Endothelial cell (in vitro differentiated cells): ENCODE measurements at places on chromosomes 3 and 15. TPM values are rescaled to one million over a fixed set of nuclear protein-coding genes. Genes with fewer than 3 reads are reported as not detected.

DNA sequence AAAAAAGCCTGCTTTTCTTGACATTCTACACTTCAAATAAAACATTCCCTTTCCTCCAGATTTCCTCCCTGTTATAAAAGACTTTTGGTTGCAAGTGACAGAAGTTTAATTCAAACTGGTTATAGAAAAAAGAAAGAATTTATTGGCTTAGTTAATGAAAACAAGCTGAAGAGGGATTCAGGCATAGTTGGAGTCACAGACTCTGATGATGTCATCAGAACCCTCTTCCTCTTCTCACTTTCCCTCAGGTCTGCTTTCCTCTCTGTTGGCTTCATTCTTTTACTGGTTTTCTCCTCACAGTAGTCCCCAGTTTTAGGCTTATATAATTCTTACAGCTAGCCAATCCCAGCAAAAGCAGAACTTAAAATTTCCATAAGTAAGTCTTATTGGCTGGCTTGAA lies 32.0 kb upstream of the MBNL1 start:
- DNase-seq, result no peak

- peak; percentile 68 for DNase-seq
Observed at GRCh38 chr3:39383045-39383880, at the start of gene SLC25A38. SLC25A38 (plus strand) TSS chr3:39383370; CDS start chr3:39383725, 355 bp downstream.

GRCh38 chr3:8741581-8742261 lies 8.1 kb downstream of the CAV3 start:
- DNase-seq, result no peak

DNA sequence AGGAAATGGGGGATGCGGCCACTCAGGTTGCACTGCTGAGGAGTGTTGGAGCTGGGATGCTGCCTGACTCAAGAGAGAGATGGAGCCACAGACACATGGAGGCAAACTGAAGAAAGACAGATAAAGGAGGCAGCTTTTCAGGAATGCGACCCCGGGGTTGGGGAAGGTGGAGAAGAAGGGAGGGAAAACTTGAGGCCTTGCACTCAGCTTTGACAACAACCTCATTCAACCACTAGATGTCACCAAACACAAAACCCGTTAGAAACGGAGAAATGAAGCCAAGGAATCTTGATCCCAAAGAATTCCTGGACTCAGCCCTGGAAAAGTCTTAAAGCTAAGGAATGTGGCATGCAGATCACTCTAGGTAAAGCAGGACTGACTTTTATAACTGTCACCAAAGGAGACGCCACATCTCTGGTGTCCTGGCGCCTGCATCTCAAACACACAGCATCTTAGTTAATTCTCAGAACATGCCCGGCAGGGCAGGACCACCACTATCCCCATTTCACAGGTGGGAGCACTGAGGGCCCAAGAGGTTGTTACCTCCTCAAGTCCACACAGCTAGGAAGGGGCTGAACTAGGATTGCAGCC lies 59.6 kb upstream of the LMCD1 start:
- DNase-seq, result peak; percentile 51

DNA sequence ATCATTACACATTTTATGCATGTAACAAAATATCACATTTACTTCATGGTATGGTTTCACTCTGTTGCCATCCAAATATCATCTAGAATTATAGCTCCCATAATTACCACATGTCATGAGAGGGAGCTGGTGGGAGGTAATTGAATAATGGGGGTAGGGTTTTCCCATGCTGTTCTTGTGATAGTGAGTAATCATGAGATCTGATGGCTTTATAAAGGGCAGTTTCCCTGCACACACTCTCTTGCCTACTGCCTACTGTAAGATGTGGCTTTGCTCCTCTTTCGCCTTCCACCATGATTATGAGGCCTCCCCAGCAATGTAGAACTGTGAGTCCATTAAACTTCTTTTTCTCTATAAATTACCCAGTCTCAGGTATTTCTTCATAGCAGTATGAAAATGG lies 123.4 kb downstream of the SATB1 start:
- DNase-seq, result no peak

- DNase-seq, result no peak
Observed at GRCh38 chr3:71530903-71531530, 52.5 kb downstream of the FOXP1 start.

DNA sequence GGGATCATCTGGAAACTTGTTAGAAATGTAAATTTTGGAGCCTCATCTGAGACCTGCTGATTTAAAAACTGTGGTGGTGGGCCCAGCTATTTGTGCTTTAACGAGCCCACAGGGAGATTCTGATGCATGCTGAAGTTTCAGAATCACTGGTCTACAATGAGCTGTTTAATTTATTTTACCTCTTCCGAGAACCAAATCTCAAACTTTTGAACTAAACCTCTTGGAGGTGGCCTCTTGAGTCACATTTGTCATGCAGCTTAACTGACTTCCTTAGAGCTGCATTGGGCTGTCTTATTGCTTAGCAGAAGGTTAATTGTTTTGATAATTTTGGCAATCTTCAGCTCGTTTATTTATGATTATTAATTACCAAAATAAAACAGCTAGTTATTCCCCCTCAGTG lies 112.1 kb upstream of the NPHP3 start:
- DNase-seq, result no peak

- DNase-seq, result no peak
Observed at GRCh38 chr3:169624533-169624972, 39.0 kb downstream of the MECOM start.

GRCh38 chr15:52406601-52407000 lies 111.0 kb upstream of the MYO5C start:
- DNase-seq, result no peak

DNA sequence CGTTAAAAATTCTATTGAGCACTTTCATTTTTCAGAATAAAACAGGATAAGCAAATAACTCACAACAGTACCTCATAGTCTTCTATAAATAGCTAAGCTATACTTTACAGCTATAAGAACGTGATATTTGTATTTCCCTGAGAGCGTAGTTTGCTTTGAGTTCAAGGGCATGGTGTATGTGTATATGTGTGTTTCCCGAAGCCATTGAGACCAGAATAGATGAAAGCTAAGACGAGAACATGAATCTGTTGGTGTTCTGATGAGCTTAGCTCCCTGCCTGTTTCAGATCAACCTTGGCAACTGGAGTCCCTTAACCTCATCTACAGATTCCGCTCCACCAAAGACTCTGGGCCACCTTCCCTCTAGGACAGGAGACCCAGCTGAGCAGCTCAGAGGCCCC lies 59.5 kb upstream of the MCF2L2 start:
- no peak for DNase-seq

GRCh38 chr3:14125193-14126016 lies 553 bp downstream of the TMEM43 start:
- peak; percentile 58 for DNase-seq

DNA sequence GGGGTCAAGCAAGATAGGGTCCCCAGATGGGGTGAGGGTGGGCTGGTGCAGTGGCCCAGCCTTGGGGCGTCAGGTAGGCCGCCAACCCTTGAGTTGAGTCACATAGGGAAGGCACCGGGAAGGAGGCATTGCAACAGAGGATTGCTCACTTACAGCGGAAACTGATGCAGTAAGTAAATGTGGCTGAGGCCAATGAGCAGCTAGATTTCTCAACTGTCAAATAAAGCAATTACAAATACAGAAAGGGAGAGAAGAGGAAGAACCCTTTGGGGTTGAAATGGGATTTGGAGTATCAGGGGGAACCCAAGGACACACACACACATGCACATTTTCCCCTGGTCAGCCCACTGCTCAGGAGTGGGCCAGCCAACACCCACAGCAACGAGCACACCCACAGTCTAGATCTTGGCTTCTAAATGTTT lies 44.0 kb downstream of the CHSY1 start:
- DNase-seq, result no peak

GRCh38 chr3:128372281-128372680 lies 94.4 kb downstream of the DNAJB8 start:
- DNase-seq, result no peak

- DNase-seq, result no peak
Observed at GRCh38 chr3:189288348-189289235, 116.8 kb downstream of the TPRG1 start.

DNA sequence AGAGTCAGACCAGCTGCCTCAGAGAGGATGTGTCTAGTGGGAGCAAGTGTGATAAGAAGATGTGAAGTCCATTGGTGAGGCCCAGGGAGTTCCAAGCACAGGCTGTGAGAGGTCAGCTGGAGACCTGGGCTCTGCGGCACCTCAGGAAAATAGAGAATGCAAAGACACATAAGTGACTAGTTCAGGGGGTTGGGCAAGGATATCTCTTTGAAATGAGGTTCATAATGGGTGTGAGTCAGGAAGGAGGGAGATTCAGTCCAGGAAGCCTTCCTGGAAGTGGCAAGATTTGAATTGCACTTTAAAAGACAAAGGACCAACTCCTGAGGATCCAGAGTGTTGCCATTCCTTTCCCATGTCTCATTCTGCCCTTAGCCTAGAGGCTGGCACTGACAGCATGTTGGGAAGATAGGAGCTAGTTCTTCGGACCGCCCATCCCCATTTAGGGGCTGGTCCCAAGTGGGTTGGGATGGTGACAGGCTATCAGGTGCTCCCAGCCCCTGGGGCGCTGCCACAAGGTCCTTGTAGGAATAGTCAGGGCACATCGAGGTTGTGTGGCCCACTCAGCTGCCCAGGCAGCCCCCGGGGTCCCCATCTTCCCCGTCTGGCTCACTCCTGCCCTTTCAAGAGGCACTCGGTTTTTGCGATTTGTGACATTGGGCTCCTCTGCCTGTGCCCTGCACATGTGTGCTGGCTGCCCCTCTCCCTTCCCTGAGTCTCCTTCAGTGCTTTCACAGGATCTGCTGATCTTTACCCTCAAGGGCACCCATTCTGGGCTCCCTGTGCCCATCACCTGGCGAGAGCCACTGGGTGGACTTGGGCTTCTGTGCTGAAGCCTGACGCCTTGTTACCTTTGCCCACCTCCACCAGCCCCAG lies 23.7 kb downstream of the ESYT3 start:
- no peak for DNase-seq

DNA sequence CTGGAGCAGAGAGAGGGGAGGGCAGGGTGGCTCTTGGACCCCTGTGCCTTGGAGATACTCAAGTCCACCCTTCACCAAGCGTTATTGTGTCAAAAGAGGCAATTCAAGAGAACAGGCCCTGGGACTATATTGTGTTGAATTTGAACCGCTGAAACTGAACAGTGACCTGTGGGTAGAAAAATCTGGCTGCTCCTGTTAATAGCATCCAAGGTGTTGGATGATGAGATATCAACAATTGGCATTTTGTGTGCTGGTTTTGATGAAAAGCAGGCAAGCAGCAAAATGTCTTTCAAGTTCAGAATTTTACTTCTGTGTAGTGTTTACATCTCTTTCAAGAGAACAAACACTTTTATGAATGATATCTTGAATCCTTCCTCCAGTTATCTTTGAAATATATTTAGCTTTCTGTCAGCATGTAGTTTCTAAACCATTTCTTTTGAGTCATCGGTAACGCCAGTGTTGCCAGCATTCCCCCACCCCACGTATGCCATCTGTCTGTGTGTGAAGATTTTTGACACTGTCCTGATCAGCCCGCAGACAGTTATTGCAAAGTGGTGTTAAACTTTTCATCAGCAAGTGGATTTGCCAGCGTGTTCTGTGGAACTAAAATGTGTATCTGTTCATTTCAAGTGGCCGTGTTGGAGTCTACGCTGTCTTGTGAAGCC lies 34.8 kb downstream of the PDHB start:
- no peak for DNase-seq

DNA sequence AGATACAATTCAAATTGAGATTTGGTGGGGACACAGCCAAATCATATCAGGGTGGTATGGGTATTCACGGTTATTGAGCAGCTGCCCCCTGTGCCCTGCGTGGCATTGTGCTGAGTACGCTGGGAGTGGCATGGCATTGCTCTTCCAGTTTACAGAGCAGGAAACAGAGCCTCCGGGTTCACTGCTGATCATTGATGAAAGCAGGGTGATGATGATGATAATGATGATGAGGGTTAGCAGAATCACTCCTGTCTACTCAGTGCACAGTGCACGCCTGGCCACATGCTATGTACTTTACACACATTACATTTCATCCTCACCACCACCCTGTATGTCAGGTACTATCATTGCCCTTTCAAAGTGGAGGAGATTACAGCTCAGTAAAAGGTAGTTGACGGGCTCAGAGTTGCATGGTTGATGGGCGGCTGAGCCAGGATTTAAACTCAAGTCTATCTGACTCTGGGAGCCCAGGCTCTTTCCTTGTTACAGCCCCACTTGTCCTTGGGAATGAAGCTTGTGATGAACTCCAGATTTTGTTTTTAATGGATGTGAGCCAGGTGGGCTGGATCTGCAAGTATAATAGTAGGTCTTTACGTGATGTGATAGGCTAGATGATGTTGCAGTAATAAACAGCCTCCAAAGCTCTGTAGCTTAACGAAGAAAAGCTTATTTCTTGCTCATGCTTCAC lies 87.6 kb upstream of the MYZAP start:
- DNase-seq, result no peak

DNA sequence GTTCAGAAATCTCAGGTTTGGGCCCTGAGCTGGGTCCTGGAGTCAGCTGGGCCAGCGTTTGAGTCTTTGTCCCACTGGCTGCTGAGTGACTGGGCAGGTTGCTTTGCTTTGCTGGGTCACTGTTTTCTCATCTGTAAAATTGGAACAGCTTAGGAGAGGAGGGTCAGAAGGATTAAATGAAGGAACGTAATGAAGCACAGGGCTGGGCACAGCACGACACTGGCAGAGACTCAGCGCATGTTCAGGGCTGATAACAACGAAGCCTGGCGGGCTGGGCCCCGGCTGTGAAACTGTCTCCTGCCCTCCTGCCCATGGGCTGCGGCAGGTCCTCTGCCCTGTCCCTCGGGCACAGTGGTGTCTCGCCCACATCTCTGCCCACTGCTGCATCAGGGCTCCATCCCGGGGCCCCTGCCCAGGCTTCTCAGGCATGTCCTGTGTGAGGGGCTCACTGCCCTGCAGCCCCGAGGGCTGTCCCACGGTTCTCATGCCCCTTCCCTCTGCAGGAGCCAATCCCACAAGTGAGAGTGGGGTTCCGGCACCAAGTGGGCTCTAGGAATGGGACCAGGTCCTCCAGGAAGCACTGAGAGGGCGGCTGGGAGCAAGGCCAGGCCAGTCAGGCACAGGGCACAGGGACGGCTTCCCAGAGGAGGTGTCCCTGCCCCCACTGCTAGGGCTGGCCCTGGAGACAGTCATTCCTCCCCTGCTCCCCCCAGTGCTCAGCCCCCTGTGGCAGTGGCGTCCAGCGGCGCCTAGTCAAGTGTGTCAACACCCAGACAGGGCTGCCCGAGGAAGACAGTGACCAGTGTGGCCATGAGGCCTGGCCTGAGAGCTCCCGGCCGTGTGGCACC lies 88.0 kb downstream of the TBC1D2B start:
- peak; percentile 1 for DNase-seq

PLA2G4E gene
- not detected for total RNA-seq

CACNA2D2 gene
- 17.3 TPM for total RNA-seq

ACAN gene
- 0.03 TPM for total RNA-seq

MORC1 gene
- total RNA-seq, result 0.10 TPM

RTP3 gene
- total RNA-seq, result not detected

KCNAB1 gene
- total RNA-seq, result not detected

PPM1M gene
- total RNA-seq, result 15.0 TPM

CAMK1 gene
- 6.0 TPM for total RNA-seq

ZBBX gene
- 3.2 TPM for total RNA-seq

ALS2CL gene
- total RNA-seq, result 5.6 TPM

CFAP100 gene
- not detected for total RNA-seq
